Fibroblast of skin of left quadriceps (primary cell): ENCODE measurements at places on chromosomes 16 and 17.

DNA sequence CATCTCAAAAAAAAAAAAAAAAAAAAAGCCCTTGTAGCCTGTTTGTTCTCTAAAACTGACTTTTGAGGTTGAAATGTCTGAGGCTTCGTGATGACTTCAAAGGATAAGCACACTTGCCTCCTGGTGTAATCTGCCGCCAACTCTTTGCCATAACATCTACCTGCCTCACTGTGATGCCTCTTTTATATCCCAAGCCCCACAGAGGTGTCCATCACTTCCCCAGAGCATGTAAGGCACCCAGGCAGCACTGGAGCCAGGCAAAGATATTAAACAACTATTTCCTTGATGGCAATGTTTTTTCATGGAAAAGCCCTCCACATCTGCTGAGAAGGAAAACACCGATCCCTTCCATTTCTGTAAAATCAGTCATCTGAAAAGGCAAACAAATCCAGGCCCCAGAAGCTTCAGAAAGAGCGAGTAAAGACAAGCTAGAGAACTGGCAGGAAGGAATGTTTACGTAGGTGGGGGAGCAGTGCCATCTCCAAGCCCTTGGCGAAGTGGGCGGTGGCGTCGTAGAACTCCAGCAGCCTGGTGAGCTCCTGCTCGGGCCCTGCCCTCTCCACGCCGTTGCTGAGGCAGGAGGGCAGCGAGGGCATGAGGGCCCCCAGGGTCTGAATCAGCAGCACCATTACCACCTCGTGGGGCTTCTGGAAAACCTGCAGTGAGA is 28.6 kb downstream of the COG7 start:
- DNase-seq: no peak

DNA sequence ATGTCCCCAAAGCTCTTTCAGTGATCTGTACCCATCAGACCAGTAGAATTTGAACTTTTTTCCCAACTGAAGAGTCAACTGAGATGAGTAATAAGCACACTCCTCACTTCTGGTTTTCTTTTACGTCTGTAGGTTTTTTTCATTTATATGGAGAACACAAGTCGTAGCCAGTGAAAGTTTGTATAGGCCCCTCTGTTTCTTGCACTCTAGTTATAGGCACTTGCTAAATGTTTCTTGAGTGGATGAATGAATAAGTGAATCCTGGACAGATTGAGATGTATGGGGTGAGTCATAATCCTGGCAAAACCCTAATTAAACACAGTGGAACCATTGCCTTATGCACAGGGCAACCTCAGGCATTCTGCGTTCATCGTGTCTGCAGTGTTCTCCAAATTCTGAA is 193.7 kb upstream of the TBX2 start:
- peak; percentile 13 for DNase-seq

GRCh38 chr17:82019690-82020571 is 2.7 kb downstream of the CENPX start:
- no peak for DNase-seq

DNA sequence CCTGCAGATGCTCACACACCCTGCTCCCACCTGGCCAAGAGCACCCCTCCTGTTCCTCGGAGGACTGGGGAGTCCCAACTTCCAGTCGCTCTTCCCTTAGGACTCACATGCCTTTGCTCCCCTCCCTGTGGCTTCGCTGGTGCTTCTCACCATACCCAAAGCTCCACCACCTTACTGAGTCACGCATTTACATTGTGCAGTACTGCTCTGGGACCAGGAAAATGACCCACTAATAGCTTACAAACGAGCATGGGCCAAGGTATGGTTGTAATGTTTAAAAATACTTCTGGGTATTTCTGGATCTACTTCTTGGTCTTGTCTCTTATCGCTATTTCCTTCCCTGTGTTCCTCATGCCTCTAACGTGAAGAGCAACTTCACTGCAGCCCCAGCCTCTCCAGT is 41.0 kb upstream of the CDRT4 start:
- DNase-seq: no peak

GRCh38 chr16:49550666-49551065 is 177.1 kb downstream of the C16orf78 start:
- no peak for DNase-seq

GRCh38 chr17:9971991-9972390 is 66.9 kb upstream of the RCVRN start:
- peak; percentile 39 for DNase-seq

DNA sequence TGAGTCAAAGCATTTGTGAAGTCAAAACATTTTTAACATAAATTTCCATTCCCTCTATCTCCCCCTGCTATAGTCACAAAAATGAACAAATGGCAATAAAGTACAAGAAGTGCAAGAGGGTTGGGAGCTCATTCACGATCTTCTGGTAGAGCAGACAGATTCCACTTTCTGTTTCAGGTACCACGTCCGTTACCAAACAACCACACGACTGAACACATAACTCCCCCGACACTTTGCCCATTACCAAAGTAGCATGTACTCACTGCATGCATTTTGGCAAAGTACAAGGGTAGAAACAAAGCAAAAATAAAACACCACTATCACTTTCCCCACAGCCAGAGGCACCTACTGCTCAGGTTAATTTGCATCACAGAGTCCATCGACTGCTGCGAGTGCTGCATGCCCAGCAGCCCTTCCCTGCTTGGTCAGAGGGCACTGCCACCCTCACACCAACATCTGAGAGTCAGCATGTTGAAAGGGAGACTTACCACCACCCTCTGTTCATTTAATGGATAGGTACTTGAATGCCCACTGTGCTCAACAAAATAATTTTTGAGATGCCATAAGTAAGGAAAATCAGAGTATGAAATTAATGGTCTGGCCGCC is 150.3 kb upstream of the AXIN2 start:
- no peak for DNase-seq

- peak; percentile 58 for DNase-seq
Measured at GRCh38 chr17:65514082-65514481, 47.4 kb downstream of the AXIN2 start.

GRCh38 chr16:74094962-74095361 is 201.7 kb upstream of the PSMD7 start:
- DNase-seq: no peak

DNA sequence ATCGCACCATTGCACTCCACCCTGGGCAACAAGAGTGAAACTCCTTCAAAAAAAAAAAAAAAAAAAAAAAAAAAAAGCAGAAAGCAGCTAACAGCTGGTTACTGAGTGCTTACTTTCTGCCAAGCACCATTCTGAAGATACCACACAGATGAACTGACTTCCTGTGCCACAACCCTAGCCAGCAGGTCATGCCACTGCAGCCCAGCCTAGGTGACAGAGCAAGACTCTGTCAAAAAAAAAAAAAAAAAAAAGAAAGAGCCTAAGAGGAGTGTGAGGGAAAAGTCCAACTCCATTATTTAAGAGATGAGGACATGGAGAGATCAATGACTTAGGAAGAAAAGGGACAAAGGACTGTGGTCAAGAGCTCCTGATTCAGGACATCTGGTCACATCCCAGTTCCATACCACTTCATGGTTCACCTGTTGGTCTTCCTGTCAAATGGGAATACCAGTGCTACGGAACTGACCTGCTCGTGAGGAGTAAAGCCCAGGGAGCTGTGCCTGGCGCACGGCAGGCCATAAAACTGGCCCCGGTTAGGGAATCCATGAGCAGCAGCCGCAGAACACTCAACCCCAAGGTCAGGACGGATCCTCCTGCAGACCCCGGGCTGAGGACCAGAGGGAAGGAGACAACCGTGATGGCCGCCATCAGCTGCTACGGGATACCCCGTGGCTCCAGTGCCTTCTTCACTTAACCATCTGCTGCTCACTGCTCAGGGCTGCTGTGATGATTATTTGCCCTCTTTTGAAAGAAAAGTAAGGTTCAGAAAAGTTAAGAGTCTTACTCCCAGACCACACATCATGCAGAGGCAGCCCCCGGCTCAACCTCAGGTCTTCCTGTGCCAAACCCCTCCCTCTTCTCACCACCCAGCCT is 950 bp downstream of the KLHDC4 start:
- no peak for DNase-seq

DNA sequence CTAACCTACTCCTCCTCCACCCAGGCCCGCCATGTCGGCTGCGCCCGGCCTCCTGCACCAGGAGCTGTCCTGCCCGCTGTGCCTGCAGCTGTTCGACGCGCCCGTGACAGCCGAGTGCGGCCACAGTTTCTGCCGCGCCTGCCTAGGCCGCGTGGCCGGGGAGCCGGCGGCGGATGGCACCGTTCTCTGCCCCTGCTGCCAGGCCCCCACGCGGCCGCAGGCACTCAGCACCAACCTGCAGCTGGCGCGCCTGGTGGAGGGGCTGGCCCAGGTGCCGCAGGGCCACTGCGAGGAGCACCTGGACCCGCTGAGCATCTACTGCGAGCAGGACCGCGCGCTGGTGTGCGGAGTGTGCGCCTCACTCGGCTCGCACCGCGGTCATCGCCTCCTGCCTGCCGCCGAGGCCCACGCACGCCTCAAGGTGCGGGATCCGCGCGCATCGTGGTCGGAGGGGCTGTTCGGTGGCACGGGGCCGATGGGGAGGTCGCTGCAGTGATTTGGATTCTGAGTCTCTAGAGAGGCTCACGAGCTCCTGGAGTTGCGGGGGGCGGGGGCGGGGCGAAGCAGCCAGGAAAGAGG is 878 bp downstream of the TRIM72 start:
- DNase-seq: no peak

GRCh38 chr17:72624652-72625051 is 467.8 kb downstream of the SLC39A11 start:
- no peak for DNase-seq

- no peak for DNase-seq
Measured at GRCh38 chr17:5563456-5563855, 20.9 kb downstream of the NLRP1 start.

DNA sequence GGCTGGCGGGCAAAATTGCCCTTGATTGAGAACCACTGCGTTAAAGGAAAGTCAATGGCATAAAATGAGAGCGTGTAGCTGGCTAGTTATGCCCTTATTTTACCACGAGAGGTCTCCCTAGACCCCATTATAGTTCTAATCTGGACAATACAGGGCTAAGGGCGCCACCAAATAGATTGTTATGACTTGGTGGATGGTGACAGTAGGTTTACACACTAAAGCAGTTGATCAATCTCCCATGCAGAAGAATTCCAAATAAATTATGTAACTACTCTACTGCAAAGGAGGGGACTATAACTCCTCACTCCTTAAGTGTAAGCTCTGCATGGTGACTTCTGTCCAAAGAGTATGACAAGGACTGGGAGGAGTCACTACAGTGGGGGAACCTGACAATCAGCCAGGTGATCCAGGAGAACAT is 20.4 kb upstream of the YPEL2 start:
- DNase-seq: peak; percentile 29

DNA sequence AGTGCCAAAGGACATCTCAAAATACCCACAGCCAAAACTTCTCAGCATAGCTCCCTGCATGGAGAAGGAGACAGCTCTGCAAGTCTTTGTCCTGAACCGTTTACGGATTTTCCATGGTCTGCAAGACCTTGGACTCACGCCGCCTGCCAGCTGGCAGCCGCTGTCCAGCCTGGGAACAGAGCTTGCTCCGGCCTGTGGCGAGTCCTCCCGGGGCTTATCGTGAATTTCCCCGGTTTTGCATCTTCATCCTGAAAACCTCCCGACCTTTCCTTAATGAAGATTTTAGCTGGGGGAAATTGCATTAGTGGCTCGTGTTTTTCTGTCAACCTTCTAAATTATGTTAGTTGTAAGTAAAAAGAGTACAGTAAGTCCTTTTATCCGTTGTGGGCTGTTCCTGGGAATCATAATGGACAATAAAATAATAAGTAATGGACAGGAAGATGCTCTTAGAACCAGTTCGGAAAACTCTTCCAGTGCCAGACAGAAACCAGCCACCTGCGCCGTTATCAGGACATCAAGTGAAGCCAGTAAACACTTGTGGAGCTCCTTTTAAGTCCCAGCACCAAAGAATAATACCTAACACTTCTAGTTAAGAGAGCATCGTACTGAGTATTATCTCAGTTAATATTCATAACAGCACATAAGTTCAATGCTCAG is 112.4 kb upstream of the NOL11 start:
- no peak for DNase-seq

DNA sequence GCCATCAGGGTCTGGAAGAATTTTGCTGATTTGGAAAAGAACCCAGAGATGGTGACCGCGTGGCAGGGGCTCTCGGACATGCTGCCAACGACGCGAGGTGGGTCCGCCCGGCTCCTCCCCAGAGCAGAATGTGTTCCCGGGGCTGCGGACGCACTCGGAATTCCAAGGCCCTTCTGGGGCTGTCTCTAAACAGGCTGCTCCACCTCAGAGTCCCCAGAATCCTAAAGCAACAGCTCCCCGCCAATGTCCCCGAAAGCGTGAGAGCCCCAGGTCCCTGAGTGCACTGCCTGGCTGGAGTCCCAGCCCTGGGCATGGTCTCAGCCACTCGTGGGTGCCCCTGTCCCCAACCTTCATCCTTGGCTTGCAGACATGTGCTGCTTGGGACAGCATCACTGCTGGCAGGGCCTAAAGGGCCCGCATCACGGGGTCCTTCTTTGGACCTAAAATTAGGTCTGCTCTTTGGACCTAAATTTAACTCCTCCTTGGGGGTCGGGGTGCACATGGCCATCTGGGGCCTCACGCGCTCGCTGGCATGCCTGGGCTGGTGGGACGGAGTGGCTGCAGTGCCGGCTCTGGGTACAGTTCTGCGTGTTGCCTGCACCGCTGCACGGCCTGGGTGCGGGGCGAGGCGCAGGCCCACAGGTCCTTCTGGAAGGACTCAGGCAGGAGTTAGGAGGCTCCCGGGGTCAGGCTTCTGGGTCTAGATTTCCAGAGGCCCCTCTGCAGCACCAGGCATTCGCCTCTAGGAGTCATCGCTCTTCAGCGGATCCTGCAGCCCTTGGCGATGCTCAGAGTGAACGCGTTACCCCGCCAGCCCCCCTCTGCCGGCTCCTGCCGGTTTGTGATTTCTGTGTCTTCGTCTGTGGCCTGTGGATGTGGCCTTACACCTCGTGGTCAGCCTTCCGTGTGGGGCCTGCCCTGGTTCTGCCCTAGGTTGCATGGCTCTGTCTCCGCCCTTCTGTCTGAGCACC is 41.9 kb upstream of the CHMP6 start:
- DNase-seq: no peak

DNA sequence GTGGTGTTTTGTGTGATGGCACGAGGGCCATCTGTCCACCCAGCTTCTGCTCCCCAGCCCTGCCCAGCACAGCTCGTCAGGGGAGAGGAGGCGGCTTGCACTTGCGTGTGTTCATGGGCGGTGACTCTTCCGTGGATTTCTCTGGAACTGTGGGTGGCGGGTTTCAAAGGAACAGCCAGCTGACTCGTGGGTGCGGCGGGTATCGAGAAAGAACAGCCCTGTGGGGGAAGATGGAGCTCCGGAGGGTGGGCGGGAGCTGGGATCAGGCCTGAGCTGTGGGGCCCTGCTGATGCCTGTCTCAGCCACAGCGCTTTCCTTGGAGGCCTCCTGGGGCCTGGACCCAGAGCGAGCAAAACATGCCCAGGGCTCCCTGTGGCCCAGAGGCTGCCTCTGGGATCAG is 13.2 kb downstream of the NAGPA start:
- DNase-seq: no peak

- no peak for DNase-seq
Measured at GRCh38 chr16:69903865-69904415, 47.2 kb upstream of the CLEC18A start.
